ENCODE measurements at places on chromosomes 4 and X.

DNA sequence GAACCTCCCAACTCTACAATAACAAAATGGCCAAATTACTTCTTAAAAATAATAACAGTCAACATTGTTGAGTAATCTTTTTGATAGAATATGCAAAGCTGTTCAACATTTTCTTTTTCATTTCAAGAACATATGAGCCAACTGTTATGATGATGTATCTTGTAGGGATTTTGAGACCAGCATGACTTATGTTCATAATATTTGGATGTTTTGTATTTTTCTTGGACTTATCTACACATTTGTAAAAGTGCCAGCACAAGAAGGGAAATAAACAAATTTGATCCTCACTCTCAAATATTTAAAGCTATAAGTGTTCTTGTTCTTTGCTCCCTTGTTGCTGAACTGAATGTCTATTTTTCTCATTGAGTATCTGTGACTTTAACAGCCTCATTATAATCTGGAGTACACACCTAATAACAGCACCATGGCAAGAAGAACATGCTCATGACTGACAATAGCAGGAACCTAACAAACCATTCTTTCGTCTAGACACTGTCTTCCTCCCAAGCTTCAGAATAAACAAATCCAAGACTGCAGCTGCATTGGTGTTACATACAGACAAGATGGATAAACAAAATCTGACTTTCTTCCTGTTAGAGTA is 1049.7 kb downstream of the FAT4 start:
- DNase-seq, result no peak

- DNase-seq, result no peak
Observed at GRCh38 chr4:105620640-105621323, 68.4 kb downstream of the ARHGEF38 start.

GRCh38 chr4:39036172-39036571 is 4.0 kb upstream of the TMEM156 start:
- no peak for DNase-seq

- no peak for DNase-seq
Observed at GRCh38 chr4:166991006-166991561, 243.2 kb downstream of the SPOCK3 start.

DNA sequence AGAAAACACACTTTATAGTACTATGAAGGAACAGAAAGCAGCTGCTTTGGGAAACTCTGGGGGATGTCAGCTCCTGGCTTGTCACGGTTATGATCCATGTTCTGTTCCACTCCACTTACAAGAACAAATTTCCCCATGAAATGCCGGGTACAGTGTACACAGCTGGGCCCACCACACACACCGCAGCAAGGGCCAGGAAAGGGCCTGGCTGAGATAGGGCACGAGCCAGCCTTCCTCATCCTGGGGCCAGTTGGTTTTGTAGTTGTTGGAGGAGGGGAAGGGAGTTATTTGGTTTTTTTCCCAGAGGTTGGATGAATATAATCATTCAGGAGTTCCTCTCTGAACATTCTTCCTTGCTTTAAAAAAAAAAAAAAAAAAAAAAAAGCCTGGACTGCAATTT is 56.8 kb downstream of the SEPSECS start:
- DNase-seq, result no peak

GRCh38 chr4:142088906-142089305 is 452.5 kb downstream of the IL15 start:
- DNase-seq, result no peak

DNA sequence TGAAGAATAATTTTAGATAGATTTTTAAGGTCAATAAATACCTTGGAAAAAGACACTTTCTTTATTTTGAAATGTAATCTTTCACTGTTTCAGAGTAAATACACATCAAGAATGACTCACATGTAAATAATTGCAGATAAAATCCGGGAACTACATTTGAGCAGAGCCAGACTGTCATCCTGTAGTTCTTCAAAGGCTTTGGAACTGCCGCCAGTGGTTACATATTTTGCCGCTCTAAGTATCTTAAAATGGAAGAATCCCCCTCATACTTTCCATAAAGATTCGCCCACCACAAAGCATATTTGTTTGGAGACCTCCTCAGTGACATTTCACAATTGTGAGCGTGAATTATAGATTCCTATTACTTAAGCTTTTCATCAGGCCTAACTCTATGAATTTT is 607.8 kb upstream of the ZFP42 start:
- no peak for DNase-seq

DNA sequence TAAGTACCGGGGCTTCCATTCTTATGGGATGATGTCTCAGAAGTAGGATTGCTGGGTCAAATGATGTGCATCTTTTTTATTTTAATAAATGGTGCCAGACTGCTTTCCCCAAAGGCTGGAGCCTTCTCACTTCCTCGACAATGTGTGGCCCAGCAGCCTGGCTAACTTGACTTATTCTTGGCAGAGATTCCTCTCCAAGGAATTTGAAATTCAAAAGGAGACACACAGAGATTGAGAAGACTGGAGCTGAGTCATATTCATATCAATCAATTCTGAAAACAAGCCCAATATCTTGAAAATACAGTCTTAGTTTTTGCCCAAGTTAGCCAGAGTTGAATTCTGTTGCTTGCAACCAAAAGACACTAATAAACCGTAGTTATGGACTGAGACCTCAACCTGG is 10.8 kb upstream of the PJA1 start:
- DNase-seq, result no peak

- no peak for DNase-seq
Observed at GRCh38 chr4:147090486-147090885, 144.8 kb upstream of the TTC29 start.

- no peak for DNase-seq
Observed at GRCh38 chr4:166169111-166169510, 296.1 kb downstream of the TLL1 start.

DNA sequence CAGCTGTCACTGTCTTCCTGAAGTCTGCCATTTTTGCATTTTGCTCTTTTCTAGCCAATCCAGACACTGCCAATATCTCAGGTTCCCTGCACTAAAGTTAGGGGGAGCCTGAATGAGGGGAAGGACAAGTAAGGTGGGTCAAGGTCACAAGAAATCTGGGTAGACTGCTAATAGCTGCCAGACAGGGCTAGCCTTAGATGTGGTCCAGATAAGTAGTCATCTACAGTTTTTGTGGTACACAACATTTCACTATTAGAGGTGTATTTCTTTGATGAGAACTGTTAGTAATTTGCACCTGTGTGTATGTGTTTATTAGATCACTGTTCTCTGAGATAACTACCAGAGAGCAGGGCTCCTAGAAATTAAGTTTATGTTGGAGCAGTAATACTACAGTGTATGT is 9.4 kb downstream of the LHFPL1 start:
- no peak for DNase-seq

- no peak for DNase-seq
Observed at GRCh38 chr4:38311495-38312126, 351.4 kb downstream of the PTTG2 start.

DNA sequence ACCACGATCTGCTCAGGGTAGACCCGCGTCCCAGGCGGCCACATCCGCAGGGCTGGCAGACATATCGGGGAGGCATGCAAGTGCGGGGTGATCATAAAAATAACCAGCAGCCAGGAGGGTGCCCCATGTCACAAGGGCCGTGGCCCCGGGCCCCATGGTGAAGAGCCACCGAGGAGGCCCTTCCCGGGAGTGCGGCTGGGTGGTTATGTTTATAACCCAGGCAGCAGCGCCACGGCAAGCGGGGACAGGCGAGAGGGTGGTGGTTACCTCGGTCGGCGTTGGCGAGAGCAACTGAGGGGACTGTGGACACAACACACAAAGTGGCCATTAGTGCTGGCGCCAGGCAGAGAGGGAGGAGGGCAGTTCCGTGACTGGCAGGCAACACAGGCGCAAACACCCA is 92.7 kb upstream of the AFAP1 start:
- no peak for DNase-seq

GRCh38 chr4:138239491-138239890 is 2.7 kb downstream of the SLC7A11 start:
- no peak for DNase-seq
